ENCODE measurements at places on chromosomes 3 and 15. TPM values are rescaled to one million over a fixed set of nuclear protein-coding genes. Genes with fewer than 3 reads are reported as not detected.

The MESP1 gene
- 3.5 TPM for total RNA-seq

GRCh38 chr15:33834892-33835743, 133.2 kb upstream of the CHRM5 start:
- no peaks in the 10 kb centered on the region for H3K27me3 ChIP-seq
- H3K27ac ChIP-seq: no peak overlapping the region
- DNase-seq: no peak
- no peak overlapping the region for H3K4me3 ChIP-seq
- no peaks in the 10 kb centered on the region for H3K4me1 ChIP-seq
- H3K36me3 ChIP-seq: no peaks in the 10 kb centered on the region

DNA sequence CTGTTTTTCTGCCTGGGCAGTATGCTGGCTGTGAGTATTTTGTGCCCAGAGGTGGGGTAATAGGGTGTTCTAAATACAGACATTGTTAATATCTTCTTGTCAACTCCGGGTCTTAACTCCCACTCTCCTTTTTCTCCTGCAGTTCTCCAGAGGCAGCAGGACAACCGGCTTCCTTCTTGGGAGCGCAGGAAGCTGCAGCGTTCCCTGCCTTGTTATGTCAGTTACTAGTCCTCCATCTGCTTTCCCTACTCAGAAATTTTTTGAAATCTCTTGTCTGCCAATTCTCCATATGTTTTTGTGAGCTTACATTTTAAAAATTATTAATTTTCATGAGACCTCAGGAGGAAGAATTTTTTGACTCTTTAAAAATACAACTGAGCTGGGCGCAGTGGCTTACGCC, 67.2 kb downstream of the NEO1 start:
- H3K27me3 ChIP-seq: no peaks in the 10 kb centered on the region
- H3K4me1 ChIP-seq: peaks cover 6% of the 10 kb centered on the region

- H3K4me1 ChIP-seq: no peaks in the 10 kb centered on the region
- no peak overlapping the region for H3K4me3 ChIP-seq
- no peak for DNase-seq
- H3K36me3 ChIP-seq: no peaks in the 10 kb centered on the region
- H3K27ac ChIP-seq: no peak overlapping the region
These were observed 317.8 kb upstream of the SLITRK3 start for GRCh38 chr3:165513715-165514701.

DNA sequence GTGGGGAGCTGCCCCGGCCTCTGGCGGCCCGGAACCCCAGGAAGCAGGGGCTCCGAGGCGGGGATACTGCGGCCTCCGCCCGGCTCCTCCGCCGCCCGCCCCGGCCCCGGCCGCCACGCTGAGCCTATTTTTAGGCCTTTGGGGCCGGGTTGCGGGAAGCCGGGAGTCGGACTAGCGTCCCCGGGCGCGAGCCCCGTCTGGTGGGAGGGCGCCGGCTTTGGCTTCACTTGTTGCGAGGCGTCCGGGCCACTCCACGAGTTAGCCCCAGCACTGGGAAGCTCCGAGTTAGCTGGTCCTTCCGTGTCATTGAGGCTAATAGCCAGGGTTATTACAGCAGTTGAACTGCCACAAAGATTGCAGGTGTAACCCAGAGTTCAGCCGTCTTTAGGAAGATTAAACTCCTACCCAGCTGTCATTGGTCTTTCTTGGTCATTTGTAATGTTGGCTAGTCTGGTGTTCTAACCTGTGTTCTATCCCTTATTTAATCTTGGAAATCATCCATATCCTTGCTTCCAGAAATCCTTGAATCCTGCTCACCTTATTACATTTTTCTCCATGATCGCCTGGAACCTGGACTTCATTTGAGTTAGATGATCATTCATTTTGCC, 791 bp downstream of the GYG1 start:
- peak overlapping the region; percentile 73 for H3K4me3 ChIP-seq
- no peaks in the 10 kb centered on the region for H3K27me3 ChIP-seq
- H3K36me3 ChIP-seq: peaks cover 32% of the 10 kb centered on the region
- peak; percentile 37 for DNase-seq

The ROPN1B gene
- not detected for total RNA-seq

GRCh38 chr15:94610069-94610468, 378.7 kb downstream of the MCTP2 start:
- H3K27me3 ChIP-seq: peaks cover 42% of the 10 kb centered on the region
- H3K4me3 ChIP-seq: no peak overlapping the region
- no peak overlapping the region for H3K27ac ChIP-seq

- peaks cover 29% of the 10 kb centered on the region for H3K36me3 ChIP-seq
- no peaks in the 10 kb centered on the region for H3K27me3 ChIP-seq
- H3K4me1 ChIP-seq: peaks cover 69% of the 10 kb centered on the region
- no peak for DNase-seq
- peak overlapping the region; percentile 99 for H3K27ac ChIP-seq
- H3K4me3 ChIP-seq: no peak overlapping the region
These were observed 152.9 kb upstream of the LPP start for GRCh38 chr3:188001093-188001492.

DNA sequence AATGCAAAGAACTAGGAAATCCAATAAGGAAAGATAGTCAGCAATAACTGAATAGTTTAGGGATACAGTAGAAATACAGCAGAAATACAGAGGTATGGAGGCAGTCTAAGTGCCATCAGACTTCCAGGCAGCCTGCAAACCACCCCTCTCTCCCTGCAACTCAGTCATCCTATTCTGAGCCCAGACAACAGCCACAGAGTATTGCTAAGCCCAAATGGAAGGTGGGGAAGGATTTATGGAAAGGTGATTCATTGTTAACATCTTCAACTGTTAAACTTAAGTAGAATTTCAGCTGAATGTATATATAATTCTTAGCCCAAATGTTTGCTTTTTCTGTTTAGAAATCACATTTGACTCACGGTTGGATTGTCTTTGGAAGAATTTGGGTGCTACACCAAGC, 300.4 kb downstream of the RBMS3 start:
- H3K27me3 ChIP-seq: no peaks in the 10 kb centered on the region
- DNase-seq: no peak
- H3K36me3 ChIP-seq: no peaks in the 10 kb centered on the region
- no peak overlapping the region for H3K4me3 ChIP-seq
- no peak overlapping the region for H3K27ac ChIP-seq

DNA sequence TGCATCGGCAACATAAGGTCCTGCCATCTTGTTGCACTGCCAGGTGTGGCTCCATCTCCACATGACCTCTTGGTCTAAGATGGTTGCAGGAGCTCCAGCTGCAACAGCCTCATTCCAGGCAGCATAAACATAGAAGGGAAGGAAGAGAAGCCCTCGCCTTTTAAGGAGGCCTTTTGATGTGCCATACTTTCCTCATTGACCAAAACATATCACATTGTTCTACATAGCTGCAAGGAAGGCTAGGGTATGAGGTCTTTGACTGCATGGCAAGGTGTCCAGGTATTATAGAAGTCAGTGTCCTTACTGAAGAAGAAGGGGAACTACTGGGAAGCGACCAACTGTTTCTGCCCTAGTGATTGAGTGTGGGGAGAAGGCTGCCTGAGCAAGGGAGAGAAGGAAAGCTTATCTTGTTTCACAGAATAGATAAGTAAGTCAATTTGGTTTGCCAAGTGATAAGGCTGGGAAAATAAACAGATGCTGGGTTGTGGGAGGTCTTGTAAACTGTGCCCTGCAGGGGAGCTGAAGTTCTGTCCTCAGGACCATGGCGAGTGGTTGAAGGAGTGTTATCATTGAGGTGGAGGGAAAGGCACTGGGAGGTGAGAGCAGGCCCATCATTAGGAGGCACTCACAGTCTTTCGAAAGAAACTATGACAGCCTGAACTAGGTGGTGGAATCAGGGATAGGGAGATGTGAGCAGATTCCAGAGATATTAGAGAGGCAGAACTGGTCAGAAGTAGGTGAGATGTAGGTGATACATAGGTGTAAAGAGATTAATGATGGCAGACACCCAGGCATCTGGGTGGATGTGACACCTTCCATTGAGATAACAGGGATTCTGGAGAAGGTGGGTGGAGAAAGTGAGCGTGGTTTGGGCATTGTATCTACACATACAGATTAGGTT, 93.8 kb upstream of the IGF1R start:
- DNase-seq: no peak
- peaks cover 5% of the 10 kb centered on the region for H3K27me3 ChIP-seq
- no peaks in the 10 kb centered on the region for H3K4me1 ChIP-seq
- no peaks in the 10 kb centered on the region for H3K36me3 ChIP-seq
- H3K4me3 ChIP-seq: no peak overlapping the region

- no peak overlapping the region for H3K27ac ChIP-seq
- no peaks in the 10 kb centered on the region for H3K36me3 ChIP-seq
- DNase-seq: peak; percentile 62
- peaks cover 26% of the 10 kb centered on the region for H3K4me1 ChIP-seq
- no peak overlapping the region for H3K4me3 ChIP-seq
- H3K27me3 ChIP-seq: no peaks in the 10 kb centered on the region
These were observed 15.8 kb downstream of the ABHD17C start for GRCh38 chr15:80710635-80711554.

The MUC13 gene
- total RNA-seq: not detected

All from activated CD4-positive, alpha-beta memory T cell treated with anti-CD3 and anti-CD28 coated beads, Interleukin-2, amount 10 ng/mL, durations not matched to agents 7 days and 5 days (primary cell).